ENCODE measurements at places on chromosomes 1 and 21. TPM values are rescaled to one million over a fixed set of nuclear protein-coding genes. Genes with fewer than 3 reads are reported as not detected.

- DNase-seq = no peak
Measured at GRCh38 chr21:45999581-46000181, 18.1 kb downstream of the COL6A1 start.

UTS2 gene
- not detected for total RNA-seq

DEPDC1 gene
- total RNA-seq = 16.8 TPM

- DNase-seq = no peak
Measured at GRCh38 chr1:213683529-213683928, 304.2 kb upstream of the PROX1 start.

- no peak for DNase-seq
Measured at GRCh38 chr1:3065396-3065795, 3.6 kb upstream of the PRDM16 start.

- peak; percentile 4 for DNase-seq
Measured at GRCh38 chr1:59926381-59927123, at the start of gene CYP2J2. Gene CYP2J2 (minus strand): TSS chr1:59926773. CDS start chr1:59926746, 27 bp downstream.

GRCh38 chr21:28142697-28143096 is 850.0 kb downstream of the LTN1 start:
- DNase-seq = no peak

LCE4A gene
- not detected for total RNA-seq

DNA sequence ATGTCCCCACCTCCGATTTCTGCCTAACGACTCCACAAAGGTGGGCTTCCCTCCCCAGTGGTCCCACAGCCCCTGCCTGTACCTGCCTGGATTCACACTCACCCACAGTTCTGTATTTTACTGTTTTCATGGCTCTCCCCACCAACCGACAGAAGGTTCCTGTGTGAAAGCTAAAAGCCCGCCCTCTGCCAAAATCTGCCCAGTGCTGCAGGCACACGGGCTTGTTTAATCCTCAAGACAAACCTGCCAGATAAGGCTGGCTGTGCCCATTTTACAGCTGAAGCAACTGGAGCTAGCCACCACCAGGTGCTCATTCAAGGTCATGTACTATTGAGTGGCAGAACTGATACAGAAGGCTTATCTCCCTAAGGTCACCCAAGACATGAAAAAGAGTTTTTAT is 114.5 kb downstream of the HIVEP3 start:
- DNase-seq = no peak

DNA sequence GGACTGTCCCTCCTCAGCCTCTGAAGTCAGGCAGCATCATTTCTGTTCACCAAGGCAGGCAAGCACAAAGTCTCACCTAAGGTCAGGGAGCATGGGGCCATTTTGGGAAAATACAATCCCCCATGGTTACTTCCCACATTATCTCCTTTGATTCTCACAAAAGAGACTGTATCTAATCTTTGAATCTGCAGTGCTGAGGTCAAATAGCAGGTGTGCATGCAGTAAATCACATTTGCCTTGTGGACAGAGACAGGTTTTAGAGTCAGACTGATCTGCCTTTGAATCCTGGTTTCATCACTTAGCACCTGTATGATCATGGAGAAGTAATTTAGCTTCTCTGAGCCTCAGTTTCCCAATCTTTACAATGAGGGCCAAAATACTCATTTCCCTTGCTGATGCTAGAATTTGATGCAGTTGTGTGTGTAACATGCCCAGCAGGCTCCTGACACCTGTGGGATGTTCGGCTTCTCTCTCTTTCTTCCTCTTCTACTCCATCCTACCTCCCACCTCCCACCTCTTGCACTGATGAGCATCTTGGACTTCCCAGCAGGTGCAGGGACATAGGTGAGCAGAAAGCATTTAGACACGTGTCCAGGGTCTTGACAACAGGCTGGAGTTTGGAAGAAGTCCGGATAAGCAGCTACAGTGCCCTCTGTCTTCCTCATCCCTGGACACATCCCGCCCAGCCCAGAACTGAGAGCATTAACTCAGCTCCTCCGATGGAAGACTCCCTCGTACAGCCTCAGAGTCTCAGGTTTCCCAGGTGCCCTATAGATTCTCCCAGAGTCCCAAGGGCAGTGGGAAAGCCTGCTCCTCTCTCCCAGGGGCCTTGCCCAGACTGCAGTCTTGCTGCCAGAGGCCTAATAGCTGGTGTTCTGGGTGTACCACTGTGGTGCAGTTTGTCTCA is 18.9 kb downstream of the NENF start:
- DNase-seq = no peak

DNA sequence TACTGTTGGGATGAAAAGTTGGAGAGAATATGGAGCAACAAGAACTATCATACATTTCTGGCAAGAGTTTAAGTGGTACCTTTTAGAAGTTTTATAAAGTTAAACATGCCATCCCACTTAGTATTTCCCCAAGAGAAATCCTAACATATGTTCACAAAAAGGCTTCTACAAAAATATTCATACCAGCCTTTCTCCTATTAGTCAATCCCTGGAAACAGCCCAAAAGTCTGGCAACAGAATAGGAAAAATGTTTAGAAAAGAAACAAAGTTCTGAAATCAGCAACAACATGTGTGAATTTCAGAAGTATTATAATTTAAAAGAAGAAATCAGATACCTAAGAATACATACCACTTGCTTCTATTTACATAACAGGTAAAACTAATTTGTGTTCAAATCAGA is 271.0 kb downstream of the DSCAM start:
- no peak for DNase-seq

ACTA1 gene
- total RNA-seq = not detected

SYNC gene
- total RNA-seq = not detected

DNA sequence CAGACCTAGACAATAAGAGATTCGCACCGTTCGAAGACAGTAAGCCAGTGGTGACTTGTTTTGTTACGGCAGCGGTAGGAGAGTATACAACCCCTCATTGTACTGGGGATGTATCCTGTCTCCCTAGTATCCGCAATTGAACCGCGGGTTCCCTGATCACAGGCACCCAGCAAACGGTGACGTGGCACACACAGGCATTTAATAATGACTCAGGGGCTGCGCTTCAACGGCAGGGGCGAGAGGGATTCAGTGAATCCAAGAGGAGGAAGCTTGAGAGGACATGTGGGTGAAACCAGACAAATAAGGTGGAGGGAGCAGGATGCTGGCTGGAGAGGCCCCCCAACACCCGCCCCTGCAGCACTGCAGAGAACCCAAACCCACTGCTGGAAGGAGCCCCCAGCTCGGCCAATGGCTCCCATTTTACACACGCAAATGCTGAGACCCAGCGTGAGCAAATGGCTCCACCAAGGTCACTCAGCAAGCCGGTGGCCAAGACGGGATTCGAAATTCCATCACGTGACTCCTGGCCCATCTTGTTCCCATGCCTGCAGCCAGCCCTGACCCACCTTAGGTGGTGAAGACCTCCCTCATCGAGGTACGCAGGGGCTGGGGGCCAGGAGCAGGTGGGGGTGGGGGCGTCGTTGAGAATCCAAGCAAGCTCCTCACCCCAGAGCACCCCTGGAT is 149.9 kb downstream of the SYF2 start:
- DNase-seq = no peak

DIRAS3 gene
- total RNA-seq = not detected

EXO1 gene
- total RNA-seq = 35.0 TPM

DNA sequence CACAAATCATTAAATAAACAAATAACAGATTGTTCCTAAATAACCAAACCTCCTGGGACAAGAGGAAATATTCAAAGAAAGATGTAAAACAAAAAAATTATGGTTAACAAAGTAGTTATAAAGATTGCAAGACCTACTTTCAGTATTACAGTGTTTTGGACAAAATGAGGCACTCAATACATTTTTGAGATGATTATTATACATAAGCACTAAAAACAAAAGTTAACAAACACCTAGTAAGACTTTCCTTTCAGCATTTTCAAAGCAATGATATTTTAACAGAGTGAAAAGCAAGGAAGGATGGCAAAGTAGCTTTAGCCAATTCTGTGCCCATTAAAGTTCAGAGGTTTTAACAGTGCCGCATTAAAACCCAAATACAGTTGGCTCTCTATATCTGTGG is 17.2 kb downstream of the OMA1 start:
- no peak for DNase-seq

RAP1A gene
- total RNA-seq = 141 TPM

MX1 gene
- 380 TPM for total RNA-seq

GRCh38 chr1:216285052-216285451 is 138.2 kb downstream of the USH2A start:
- DNase-seq = no peak

PCP4 gene
- not detected for total RNA-seq

DNA sequence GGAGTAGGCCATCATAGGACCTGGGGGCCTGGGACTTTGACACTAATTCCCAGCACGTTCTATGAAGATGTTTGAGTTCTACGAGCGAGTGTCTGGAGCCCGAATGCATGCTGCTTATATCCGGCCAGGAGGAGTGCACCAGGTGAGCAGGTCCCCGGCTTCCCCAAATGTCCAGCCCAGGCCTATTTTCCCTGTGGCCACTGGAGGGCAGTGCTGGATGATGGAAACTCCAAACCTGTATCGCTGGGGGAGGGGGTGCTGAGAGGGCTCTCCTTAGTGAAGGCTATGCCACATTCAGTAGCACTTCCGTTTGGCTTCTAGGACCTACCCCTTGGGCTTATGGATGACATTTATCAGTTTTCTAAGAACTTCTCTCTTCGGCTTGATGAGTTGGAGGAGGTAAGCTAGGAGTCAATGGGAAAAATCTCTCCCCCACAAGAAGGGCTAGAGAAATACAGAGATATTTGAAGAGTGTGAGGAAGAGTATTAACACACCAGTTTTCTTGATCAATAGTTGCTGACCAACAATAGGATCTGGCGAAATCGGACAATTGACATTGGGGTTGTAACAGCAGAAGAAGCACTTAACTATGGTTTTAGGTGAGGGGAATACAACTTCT is 5.2 kb upstream of the FCER1G start:
- no peak for DNase-seq

DNA sequence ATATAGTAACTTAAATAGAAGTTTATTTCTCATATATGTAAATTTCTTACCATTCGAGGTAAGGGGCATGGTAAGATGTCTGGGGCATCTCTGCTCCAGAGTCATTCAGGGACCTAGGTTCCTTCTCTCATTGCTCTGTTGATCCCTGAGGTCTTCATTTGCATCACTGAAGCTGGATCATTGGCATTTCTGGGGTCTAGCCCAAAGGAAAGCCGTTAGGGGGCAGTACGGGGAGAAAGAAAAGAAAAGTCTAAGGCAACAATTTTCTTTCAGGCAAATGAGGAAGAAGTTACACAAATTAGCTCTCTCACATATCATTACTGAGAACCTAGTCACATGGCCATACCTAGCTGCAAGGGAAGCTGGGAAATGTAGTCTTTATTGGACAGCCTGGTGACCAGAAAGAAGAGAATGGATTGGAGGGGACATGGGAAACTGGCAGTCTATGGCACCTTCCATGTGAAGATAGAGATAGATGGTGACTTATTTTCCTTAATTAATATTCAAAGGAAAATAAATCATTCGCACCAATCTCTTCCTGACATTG is 10.2 kb upstream of the SUSD4 start:
- DNase-seq = no peak

DNA sequence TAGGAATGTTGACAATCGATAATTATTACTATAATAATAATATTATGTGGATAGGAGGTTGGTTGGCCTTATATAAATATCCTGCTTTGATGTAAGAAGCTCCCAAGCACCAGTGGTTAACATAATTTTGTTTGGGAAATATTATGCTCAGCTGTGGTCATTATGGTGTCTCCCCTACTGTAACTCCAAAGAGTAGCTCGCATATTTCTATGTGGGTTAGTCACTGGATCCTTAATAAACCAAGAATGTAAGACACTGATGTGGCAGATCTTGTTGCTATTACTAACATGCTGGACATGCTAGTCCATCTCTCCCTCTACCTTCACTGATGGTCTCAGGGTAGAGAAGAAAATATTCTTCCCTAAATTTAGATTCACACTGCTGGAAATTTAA is 79.2 kb upstream of the RALGPS2 start:
- no peak for DNase-seq

DNA sequence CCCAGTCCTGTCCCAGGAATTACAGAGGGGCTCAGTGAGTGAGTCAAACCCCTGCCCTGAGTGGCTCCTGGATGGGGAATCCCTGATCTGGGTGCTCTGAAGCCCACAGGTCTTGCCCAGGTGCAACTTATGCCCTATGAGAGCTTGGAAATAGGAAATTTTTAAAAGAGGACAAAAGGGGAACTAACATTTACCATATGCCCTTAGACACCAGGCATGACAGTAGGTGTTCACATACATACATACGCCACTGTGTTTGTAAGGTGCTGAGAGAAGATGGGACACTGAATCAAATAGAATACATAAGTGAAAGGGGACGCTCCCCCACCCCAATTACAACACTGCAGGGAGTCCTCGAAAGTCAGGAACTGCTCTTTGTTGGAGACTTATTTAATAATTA is 1.4 kb downstream of the CFAP45 start:
- DNase-seq = no peak

GRCh38 chr1:6126028-6126427 is 54.1 kb downstream of the CHD5 start:
- no peak for DNase-seq

DNA sequence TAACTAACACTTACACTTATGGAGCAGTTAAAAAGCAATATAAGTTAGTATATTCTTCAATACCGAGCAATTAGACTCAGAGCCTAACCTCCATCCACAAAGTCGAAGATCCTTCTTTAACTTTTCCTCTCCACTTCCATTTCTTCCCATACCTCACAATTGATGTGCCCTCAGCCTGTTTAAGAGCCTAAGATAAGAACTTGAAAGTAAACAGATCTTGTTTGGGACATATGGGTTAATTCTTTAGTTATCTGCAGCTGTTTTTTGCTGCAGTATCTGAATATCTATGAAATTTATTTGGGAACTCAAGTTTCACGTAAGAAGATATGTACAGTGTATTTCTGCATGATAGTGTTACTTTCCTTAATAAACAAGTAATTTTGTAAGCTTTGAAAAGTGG is 51.5 kb downstream of the MIGA1 start:
- no peak for DNase-seq

- DNase-seq = no peak
Measured at GRCh38 chr21:37101384-37101783, 28.3 kb downstream of the TTC3 start.

DNA sequence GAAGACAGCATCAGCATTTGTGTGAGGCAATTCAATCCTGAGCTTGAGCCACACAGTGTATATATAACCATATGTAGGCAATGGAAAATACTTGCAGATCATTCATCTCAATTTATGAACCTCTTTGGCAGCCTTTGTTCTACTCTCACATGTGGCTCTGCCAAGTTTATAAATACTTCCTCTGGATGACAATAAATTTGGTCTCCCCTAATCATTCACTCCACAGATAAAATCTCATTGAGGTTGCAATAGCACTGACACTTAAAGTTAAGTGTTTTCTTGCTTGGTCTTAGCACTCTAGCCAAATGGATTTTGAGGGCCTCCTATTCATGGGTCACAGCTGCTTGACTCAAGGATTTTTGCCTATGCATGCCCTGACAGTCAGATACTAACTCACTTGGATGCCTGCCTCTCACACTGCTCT is 136.6 kb upstream of the VANGL1 start:
- no peak for DNase-seq

SUSD4 gene
- total RNA-seq = 0.33 TPM

GRCh38 chr1:64126581-64126980 is 76.8 kb upstream of the UBE2U start:
- DNase-seq = no peak

GRCh38 chr1:12556957-12557935 is 60.8 kb downstream of the DHRS3 start:
- DNase-seq = no peak

- no peak for DNase-seq
Measured at GRCh38 chr1:18408656-18409370, 71.9 kb upstream of the KLHDC7A start.

- DNase-seq = peak; percentile 7
Measured at GRCh38 chr1:115706587-115707425, 61.7 kb downstream of the CASQ2 start.

GRCh38 chr1:238139713-238140112 is 249.0 kb upstream of the ZP4 start:
- DNase-seq = no peak
